NCI-H1930 (cell line): ENCODE measurements at places on chromosomes 7 and 10.

GRCh38 chr10:77501846-77502261, 135.8 kb downstream of the KCNMA1 start:
- no peak for DNase-seq

DNA sequence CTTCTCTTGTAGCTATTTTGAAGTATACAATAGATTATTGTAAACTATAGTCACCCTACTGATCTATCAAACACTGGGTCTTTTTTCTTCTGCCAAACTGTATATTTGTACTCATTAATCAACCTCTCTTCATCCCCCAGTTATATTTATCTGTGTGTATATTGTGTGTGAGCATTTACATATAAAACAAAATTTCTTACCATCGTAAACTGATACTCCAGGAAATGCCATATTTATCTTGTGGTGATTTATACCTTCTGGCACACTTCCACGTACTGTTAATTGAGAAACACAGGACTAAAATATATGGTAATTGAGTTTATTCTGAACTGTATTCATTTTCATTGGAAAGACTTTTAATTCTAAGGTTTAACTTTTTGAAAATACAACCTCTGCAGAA, 18.9 kb downstream of the ANLN start:
- DNase-seq = no peak

DNA sequence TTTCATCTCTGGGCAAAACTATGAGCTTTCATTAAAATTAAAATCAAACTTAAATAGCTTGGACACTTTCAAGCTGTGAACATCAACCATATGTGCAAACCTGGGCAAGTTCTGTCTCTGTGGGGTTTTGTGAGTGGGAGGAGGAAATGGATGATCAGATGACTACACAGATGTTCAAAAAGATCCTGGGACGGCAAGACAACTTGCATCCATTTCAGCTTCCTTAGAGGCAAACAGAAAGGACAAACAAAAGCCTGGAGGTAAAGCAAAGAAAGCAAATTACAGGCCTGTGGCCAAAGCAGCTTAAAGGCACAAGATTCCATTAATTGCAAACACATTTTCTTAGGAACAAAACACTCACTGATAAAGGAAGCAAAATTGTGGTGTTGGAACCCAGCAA, 222.2 kb downstream of the NEBL start:
- no peak for DNase-seq

GRCh38 chr10:103021150-103021899, 103.2 kb downstream of the CNNM2 start:
- DNase-seq = no peak

GRCh38 chr10:61542596-61542995, 89.4 kb upstream of the TMEM26 start:
- DNase-seq = no peak

DNA sequence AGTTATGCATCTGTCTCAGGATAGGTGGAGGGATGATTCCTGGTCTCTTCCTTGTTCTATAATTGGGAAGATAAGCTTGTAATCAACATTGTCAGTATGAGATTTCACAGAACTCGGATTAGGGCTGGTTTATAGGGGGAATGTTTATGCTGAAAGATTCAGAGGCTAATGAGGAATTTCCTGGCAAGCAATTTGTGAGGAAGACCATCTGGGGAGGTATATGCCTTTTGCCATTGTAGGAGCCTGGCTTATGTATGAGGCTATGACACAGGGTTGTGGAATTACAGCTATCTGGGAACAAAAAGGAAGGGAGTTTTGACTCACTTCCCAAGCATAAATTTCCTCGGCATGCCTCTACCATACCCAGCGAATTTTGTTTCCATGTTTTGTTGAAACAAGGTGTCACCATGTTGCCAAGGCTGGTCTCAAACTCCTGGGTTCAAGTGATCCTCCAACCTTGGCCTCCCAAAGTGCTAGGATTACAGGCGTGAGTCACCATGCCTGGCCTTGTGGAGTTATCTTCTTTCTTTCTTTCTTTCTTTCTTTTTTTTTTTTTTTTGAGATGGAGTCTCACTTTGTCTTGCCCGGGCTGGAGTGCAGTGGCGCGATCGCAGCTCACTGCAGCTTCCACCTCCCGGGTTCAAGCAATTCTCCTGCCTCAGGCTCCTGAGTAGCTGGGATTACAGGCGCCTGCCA, 1.6 kb upstream of the COPS6 start:
- no peak for DNase-seq

DNA sequence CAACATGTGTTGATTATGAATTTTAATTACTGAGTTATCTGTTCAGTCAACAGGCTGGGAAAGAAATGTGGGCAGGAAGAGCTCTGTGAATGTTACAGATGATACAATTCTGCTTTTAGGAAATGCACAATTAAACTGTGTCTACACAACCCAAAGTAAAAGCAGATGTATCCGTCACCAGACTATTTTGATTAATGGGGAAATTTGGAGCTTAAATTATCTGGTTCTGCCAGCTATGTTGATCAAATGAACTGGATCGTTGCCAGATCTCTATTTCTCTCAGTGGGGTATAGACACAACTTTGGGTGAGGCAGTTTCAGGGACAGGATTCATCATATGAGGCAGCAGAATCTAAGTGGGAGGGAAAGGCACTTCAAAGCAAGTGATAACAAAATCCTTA, 136.5 kb downstream of the NEUROD6 start:
- DNase-seq = no peak

DNA sequence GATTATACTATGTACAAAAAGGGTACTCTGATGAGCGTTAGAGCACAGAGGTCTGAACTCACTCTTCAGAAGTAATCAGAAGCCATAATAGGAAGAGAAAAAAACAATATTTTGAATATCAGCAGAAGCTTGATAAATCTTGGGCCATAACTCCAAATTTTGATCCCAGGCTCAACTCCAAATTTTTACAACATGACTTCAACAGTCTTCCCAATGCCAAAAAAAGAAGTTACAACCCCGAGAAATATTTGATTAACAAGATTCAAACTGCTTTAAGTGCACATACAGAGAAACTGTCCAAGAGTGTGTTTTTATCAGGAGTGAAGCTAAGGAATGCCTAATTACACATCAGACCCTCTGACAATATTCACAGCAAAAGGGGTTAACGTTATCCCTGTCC, 7.5 kb downstream of the MPP7 start:
- no peak for DNase-seq

GRCh38 chr7:116172353-116172752, 38.0 kb upstream of the TES start:
- DNase-seq = no peak

GRCh38 chr10:43079856-43080255, 3.0 kb downstream of the RET start:
- DNase-seq = no peak

DNA sequence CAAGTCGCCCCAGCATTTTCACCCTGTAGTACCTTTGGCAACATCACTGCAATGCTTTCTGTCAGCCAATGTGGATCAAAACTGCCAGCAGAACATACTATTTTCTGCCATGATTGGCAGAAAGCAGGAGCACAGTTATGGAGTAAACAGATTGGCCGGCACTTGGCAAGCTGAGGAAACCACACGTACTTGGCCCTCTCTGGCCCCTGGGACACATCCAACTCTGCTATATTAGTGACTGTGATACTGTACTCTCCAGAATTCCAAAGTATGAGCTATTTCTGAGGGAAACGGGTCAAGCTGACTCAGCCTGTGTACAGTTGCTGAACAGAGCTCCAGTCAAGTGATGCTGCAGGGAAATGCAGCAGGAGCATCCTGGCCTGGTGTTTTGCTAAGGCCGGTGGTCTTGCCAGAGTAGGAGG, 39.8 kb upstream of the LANCL2 start:
- no peak for DNase-seq

GRCh38 chr7:45183711-45184210, 26.2 kb downstream of the RAMP3 start:
- DNase-seq = no peak

- no peak for DNase-seq
Measured at GRCh38 chr7:116711790-116712189, 39.8 kb downstream of the MET start.

DNA sequence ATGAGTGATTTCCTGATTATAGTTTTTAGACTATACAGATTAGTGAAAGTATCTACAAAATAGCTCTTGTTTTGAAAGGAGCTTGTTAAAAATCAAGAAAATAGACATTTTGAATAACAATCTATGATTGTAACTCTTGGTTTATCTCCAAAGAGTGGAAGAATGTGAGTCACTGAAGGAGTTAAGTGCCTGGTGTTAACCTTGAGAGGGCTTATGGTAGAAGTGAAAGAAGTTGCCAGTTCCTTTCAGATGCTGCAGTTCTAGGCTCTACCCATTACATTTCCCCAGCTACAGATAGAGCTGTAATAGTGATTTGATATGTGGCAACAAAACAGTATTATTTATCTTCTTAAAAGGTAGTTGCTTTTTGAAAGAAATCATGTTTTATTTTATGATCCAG, 12.7 kb downstream of the NRBF2 start:
- no peak for DNase-seq

DNA sequence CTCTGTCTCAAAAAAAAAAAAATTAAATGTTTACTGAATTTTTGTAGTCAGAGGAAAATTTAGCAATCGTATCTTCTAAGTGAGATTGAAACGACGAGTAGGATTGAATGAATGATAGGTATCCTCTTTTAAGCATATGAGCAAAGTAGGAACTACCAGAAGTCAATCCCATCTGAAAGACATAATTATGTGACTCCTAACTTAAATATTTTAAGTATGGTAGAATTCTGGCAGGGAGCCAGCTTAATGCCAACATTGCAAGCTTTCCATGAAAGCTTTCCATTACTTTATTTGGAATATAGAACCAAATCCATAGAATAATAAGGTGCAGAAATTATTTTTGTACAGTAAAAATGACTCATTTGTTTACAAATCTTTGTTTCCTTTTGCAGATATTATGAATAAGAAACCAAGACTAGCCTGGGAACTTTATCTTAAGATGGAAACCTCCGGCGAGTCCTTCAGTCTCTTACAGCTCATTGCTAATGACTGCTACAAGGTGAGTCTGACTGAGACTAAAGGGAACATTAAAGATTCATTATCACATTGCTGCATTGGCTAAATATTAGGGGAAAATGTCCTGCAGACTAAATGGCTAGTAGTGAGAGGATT, 50.2 kb upstream of the UBN2 start:
- no peak for DNase-seq

- no peak for DNase-seq
Measured at GRCh38 chr10:9625304-9625703, 1392.4 kb upstream of the CELF2 start.

- no peak for DNase-seq
Measured at GRCh38 chr10:112832361-112832878, 117.6 kb upstream of the TCF7L2 start.

DNA sequence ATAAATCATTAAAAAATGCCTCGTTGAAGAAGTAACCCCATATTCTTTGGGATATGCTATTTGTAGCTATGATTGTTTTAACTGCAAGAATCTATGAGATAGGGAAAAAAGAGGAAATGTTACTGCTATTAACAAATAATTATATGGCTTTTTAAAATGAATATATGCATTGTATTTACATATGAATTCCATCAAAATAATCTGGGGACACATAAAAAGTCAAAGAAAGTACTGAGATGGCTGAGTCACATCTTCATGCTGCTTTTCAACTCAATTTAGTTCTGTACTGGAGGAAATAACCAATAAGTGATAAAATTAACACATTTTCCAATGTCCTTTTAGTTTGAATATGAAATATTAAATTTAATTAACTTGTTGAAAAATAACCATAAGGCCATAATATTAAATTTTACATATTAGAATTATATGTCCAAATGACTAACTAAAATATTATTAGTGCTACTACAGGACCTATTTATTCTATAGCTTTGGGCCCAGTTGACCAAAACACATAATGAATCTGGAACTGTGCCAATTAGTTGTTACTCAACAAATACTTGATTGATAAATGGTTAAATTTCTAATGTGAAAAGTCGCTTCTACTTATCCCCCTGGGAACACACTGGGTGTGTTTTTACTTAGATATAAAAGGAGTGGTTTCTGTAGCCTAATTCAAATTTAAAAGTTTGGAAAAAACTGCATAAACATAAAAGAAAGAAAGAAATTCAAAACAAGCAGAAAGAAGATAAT, 214.6 kb upstream of the PFKP start:
- no peak for DNase-seq

GRCh38 chr7:105756367-105756766, 120.0 kb downstream of the ATXN7L1 start:
- DNase-seq = no peak

DNA sequence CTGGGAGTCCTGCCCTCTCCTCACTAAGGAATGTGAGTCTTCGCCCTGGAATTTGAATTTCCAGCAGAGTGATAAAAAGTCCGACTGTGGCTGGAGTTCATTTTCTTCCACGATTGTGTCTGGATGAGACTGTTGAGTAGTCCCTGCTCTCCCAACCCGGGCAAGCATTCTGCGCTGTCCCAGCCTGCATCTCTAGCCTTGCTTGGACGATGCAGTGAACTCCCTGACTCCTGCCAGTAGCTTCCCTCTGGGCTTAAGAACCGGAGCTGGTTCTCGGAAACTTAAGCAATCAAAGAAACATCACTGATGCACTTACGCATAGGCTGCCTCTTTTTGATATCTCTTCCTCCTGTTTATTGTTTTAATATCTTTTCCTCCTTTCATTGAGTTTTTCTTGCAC, 116.0 kb upstream of the FZD8 start:
- no peak for DNase-seq

DNA sequence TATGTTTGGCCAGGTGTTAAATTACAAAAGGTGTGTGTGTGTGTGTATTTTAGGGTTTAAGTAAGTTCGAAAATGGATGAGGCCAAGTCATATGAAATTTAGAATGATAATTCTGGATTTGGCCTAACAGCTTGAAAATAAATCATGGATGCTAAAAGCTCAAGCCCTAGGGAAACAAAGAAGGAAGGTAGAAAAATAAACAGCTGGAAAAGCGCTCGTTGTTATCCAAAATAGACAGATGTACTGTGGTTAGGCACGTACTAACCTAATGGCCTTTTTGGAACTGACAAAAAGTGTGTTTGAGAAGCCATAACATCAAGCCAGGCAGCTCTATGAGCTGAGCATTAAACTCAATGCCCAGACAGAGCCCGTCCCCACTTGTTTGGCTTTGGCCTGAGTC, 17.5 kb upstream of the PALS2 start:
- DNase-seq = no peak

DNA sequence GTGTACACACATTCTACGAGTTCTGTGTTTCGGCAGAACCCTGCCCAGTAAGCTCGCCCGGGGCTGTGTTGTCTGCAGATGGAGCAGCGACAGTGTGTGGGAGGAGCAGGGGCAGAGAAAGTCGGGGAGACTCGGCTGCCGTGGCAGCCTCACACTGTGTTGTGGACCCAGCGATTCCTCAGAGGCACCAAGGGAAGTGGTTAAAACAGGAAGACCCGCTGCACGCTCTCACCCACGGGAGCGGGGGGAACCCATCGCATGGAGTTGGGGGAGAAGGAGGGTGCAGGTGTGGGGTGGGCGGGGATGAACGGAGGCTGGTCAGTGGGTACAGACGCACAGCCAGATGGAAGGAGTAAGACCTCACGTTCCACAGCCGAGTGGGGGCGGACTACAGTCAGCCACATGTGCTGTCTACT, 250.2 kb downstream of the ELFN1 start:
- DNase-seq = no peak

DNA sequence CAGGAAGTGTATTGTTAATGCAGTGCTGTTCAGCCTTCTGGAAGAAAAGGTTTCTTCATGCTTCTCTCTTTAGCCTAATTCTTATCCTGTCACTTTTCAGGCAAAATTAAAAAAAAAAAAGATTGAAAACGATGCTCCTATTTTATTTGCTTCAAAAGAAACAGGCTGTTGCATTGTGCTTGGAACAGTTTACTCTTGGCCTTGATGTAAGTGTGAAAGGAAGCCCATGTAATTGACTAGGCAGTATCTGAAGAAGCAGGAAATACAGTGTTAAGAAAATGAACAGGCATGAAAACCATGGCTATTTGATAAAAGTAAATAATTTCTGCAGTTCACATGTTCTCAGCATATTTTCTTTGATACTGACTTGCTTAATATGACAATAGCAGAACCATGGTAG, 40.4 kb upstream of the ATRNL1 start:
- no peak for DNase-seq
